Neuronal stem cell (in vitro differentiated cells): ENCODE measurements at places on chromosomes 7 and 10.

DNA sequence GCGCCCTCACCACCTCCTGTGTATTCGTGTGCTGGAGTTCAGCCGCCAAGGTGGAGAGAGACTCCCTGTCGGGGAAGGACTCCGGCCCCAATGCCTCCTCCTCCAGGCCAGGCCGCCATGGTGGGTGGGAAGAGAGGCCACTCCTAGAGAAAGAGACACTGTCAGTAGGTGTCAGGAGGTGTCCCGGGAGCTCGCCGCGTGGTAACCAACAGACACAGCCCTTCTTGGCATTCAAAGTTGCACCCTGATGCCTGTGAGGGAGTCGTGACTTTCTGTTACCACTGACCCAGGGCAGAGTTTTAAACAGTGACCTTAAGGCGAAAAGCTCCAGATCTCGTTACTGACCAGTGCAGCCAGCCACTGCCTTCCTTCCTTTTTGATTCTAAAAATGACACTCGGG lies 155.2 kb downstream of the CUX1 start:
- no peak for DNase-seq

DNA sequence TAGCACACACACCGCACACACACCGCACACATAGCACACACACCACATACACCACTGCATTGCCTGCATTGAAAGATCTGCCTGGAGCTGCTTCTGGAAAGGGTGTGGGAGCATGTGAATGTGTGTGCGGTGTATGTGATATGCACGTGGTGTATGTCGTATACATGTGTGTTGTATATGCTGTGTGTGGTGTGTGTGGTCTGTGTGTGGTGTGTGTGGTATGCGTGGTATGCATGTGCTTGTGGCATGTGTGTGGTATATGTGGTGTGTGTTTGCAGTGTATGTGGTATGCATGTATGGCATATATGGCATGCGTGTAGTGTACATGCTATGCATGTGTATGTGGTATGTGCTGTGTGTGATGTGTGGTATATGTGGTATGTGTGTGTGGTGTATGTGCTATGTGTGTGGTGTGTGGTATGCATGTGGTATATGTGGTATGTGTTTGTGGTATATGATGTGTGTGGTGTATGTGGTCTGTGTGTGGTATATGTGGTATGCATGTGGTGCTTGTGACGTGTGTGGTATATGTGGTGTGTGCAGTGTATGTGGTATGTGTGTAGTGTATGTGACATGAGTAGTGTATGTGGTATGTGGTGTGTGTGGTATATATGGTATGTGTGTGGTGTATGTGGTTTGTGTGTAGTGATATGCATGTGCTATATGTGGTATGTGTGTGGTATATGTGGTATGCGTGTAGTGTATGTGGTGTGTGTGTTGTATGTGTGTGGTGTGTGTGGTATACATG lies 176.2 kb downstream of the WDR37 start:
- no peak for DNase-seq

DNA sequence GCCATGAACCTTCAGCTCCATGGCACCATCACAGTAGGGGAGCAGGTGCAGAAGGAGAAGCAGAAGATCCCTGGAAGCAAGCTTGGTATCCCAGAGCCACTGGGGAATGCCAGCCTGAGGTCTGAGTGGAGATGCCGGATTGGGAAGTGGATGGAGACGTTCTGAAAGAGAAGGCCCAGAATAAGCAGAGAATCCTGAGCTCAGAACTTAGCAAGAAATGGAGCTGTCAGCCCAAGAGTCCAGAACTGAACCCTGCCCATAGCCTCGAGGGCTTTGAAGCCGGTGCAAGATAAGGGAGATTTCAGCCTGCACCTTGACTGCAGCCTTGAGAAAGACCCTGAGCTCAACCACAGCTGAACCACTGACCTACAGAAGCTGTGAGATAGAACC lies 13.9 kb upstream of the GDF10 start:
- no peak for DNase-seq

GRCh38 chr10:17010363-17011145 lies 119.1 kb downstream of the CUBN start:
- no peak for DNase-seq

DNA sequence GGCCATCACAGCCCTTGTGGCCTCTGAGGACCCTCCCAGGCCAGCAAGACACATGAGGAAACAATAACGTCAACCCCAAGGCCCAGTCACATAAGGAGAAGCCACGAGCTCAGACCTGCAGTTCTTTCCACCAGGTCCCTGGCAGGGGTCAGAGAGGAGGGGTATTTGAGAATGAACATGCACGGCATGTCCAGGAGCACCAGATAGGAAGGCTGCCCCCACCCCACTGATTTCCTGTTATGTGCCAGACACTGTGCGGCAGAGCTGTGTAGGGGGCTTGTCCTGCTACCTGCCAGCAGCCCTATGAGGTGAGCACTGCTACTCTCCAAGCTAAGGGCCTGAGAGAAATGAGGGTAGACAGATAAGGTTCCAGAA lies 40.7 kb upstream of the ZMIZ1 start:
- DNase-seq, result no peak
